ENCODE measurements at places on chromosomes 2 and 18.

- peaks cover 37% of the 10 kb centered on the region for H3K4me1 ChIP-seq
- H3K27me3 ChIP-seq = no peaks in the 10 kb centered on the region
- DNase-seq = no peak
- no peak overlapping the region for H3K27ac ChIP-seq
Measured at GRCh38 chr2:216004697-216005283, 8.6 kb downstream of the MREG start.

- H3K27me3 ChIP-seq = no peaks in the 10 kb centered on the region
- no peak for DNase-seq
- H3K27ac ChIP-seq = no peak overlapping the region
- no peaks in the 10 kb centered on the region for H3K36me3 ChIP-seq
- no peak overlapping the region for H3K4me3 ChIP-seq
Measured at GRCh38 chr18:48085781-48086487, 155.5 kb upstream of the SMAD2 start.

DNA sequence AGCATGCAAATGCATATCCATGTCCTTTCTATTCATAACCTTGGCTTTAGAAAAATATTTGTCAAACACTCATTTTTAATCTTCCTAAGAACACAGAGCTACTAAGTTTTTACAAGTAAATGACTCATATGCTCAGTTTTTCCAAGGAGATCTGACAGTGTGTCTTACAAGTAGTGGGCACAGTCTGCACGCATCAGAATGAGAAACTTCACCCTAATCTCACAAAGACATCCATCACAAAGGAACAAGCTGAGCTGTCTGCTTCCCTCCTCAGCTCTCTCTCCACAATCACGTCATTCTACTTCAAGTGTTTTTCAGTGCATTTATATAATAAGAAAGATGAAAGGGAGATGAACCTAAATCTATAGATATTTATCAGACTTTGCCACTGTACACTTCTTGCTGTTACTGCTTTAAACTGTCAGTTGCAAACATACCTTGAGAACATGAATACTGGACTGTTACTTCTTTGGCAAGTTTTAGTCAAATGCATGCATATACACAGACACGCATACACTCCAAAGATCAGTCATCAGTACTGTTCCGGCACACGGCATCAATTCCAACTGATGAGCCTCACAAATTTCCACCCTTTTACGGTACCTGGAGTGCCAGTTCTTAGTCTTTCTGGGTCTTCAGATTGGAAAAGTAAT is 75.7 kb downstream of the RBMS1 start:
- peaks cover 6% of the 10 kb centered on the region for H3K4me1 ChIP-seq
- H3K4me3 ChIP-seq = no peak overlapping the region
- no peak for DNase-seq
- H3K36me3 ChIP-seq = peaks cover 3% of the 10 kb centered on the region

GRCh38 chr2:112195950-112196349 is 57.8 kb downstream of the FBLN7 start:
- no peaks in the 10 kb centered on the region for H3K27me3 ChIP-seq
- DNase-seq = no peak
- no peaks in the 10 kb centered on the region for H3K4me1 ChIP-seq
- H3K4me3 ChIP-seq = no peak overlapping the region

GRCh38 chr2:220424561-220424960 is 797.1 kb downstream of the SLC4A3 start:
- H3K27me3 ChIP-seq = no peaks in the 10 kb centered on the region
- DNase-seq = no peak
- no peaks in the 10 kb centered on the region for H3K36me3 ChIP-seq
- no peaks in the 10 kb centered on the region for H3K4me1 ChIP-seq
- no peak overlapping the region for H3K4me3 ChIP-seq
- no peak overlapping the region for H3K27ac ChIP-seq

GRCh38 chr2:105525201-105525600 is 126.3 kb upstream of the FHL2 start:
- no peak overlapping the region for H3K4me3 ChIP-seq
- H3K4me1 ChIP-seq = no peaks in the 10 kb centered on the region
- H3K36me3 ChIP-seq = no peaks in the 10 kb centered on the region
- no peak overlapping the region for H3K27ac ChIP-seq
- no peak for DNase-seq
- H3K27me3 ChIP-seq = no peaks in the 10 kb centered on the region

GRCh38 chr18:2324459-2324858 is 246.8 kb downstream of the METTL4 start:
- no peak overlapping the region for H3K4me3 ChIP-seq
- no peaks in the 10 kb centered on the region for H3K27me3 ChIP-seq
- H3K4me1 ChIP-seq = peaks cover 5% of the 10 kb centered on the region
- no peaks in the 10 kb centered on the region for H3K36me3 ChIP-seq
